SHP77 (cell line): ENCODE measurements at places on chromosomes 1 and 21.

GRCh38 chr1:58780836-58781452, 2.9 kb downstream of the JUN start:
- no peak for DNase-seq

DNA sequence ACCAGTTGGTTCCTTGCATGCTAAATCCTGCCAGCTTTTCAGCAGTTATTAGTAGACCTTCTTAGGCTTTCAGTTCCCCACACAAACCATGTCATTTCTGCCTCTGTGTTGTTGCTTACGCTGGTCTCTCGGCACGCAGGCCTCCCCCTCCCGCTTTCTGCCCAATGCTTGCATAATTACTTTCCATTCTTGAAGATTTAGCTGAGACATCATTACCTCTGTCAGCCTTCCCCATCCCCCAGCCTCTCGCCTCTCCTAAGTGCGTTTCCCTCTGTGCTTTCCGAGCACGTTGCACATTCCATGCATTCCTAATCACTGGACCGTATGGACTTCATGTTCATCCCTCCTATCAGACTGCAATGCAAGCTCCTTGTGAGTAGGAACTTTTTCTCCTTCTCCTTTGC, 26.8 kb downstream of the TSHB start:
- DNase-seq, result no peak

DNA sequence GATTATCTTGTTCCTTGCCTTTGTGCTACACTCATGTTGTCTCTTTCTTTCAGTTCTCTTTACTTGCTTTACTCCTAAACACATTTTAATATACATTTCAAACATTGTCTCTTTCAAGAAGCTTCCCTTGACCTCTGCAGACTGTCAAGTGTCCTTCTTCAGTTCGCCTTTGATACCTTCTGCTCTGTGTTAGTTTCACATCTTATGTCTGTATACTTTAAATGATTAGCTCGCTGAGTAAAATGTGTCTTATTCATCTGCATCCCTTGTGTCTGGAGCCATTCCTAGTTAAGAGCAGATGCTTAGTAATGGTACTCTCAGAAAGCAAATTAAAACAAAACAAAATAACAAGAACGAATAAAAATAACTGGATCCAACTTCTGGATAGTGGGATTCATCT, 303.3 kb downstream of the S1PR1 start:
- no peak for DNase-seq

- no peak for DNase-seq
Observed at GRCh38 chr1:108590957-108591356, 31.1 kb downstream of the EEIG2 start.

DNA sequence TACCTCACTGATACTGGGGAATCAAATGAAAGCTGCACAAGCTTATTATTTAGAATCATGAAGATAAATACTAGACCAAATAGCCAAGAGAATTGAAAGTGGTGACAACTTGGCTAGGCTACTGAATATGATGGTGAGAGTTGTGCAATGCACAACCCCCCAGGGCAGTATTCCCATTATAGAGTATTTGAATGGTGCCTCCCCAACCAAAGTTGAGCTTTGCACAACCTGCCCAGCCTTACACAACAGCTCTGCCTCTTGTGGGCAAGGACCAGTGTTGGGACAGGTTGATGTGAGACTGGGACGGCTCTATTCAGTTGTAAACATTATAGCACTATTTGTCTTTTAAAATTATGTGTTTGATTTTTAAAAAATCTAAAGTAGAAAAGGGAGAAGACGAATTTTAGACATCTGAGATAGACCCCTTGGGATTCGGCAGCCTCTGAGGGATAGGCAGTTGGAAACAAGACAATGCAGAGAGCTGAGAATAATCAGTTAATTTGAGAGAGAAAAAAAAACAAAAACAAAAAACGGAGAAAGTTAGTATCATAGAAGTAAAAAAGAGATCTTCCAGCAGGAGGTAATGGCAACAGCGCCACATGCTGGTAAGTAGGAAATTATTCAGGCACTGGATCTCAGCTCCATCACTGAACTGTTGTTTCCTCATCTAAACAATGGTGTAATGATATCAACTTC, 91.0 kb upstream of the KCNA3 start:
- peak; percentile 2 for DNase-seq

DNA sequence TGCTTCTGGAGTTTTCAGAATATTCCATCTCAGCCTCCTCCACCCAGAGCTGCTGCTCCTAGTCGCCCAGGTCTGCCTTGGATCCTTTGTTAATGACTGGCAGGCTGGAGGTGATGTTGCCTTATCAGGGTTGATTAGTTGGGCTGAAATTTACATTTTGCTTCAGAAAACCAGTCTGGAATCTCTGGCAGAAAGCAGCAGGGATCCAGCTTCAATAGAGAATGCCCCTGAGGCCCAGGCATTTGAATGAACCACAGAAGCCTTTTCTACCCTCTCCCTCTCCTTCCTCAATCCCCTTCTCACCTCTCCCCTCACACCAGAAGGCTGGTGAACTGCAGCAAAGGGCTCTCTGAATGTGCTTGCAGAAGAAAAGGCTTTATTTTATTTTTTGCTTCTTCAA, 83.2 kb downstream of the PLXNA2 start:
- DNase-seq, result no peak

GRCh38 chr1:81543764-81544163, 257.0 kb upstream of the ADGRL2 start:
- no peak for DNase-seq

DNA sequence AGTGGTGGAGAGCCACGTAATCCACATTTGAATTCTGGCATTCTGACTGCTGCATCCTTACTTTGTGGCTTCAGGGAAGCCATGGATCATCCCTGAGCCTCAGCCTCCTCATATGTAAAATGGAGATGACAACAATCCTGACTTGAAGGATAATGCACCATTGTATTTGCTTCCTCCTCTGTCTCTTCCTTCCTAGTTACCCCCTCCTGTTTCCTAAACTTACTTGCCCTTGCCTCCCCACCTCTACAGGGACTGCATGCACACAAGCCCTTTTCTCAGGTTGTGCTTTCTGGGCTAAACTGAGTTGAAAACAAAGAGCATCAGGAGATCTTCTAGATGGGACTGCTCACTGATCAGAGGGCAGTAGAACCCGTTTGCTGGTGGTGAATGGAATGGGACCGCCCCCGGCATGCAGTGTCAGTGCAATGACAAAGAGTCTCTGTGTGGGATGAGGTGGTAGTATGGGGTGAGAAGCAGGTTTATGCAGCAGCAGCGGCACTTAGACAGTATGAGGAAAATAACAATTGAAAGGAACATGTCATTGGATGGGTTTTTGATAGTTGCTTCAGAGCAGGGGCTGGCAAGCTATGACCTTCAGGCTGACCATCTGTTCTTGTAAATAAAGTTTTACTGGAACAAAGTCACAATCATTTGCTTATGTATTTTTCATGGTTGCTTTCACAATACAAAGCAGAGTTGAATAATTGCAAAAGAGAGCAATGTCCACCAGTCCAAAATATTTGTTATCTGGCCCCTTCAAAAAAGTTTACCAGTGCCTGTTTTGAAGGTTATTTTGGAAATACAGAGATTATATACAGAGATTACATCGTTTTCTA, 6.1 kb upstream of the ADAMTS1 start:
- DNase-seq, result no peak

DNA sequence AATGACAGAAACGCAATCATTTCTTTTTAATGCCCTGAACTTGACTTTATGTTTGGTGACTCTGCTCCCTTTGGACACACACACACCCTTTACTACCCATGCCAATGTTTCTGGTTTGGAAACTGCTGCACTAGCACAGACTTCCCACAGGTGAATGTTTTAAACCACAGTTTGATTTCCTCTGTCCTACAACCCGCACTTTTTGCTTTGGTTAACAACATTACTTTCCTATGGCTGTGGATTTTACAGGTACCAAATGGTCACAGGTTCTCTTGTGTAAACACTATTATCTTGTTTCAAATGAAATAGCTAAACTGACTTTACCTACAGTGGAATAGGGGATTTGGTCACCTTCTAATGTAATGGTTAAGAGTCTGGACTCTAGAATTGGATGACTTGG, 51.5 kb upstream of the ZNF644 start:
- DNase-seq, result no peak

DNA sequence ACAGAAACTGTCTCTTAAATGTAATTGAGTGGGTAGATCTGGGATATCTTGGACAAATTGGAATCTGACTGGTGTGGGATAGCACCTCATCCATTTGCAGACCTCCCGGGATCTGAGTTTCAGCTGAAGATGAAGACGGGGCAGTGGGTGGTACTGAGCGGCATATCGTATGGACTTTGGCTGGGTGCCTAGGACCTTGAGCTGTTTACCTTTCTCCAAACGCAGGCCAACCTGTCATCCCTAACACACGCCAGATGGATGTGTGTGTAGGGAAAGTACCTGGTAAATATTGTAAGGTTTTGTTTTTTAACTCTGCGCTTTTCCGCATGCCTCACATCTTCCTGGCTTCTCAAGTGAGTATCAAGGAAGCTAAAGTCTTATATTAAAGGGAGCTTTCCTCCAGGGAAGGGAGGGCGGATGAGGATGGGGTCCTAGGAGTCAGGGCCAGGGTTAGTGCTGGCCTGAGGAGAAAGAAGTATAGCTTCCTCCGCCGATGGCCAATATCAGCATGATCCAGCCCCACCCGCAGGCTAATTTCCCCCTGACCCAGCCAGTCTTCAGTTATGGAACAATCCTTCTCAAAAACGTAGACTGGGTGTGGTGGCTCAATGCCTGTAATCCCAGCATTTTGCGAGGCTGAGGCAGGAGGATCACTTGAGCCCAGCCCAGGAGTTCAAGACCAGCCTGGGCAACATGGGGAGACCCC, 26.2 kb downstream of the ATP8B2 start:
- peak; percentile 78 for DNase-seq

GRCh38 chr1:80892539-80892938, 908.2 kb upstream of the ADGRL2 start:
- no peak for DNase-seq

DNA sequence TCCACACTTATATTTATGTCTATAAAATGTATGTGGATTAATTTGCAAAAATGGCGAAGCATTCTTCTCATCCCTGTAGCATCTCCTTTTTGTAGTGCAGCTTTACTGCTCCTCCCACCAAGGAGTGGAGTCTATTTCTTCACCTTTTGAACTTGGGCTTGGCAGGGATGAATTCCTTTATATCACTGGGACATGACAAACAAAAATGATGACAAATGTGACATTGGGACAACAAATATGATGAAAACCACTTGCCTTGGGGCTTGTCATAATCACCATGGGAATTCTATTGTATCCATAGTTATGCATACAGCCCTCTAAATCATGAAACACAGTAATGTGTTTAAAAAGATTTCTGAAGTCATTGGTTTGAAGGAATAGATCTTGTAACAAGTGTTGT, 155.0 kb downstream of the TNFSF18 start:
- DNase-seq, result no peak

- DNase-seq, result no peak
Observed at GRCh38 chr1:18569251-18569650, 61.4 kb upstream of the PAX7 start.

GRCh38 chr1:211527006-211527405, 35.0 kb upstream of the RD3 start:
- DNase-seq, result no peak

GRCh38 chr1:201448990-201449389, 20.0 kb downstream of the PHLDA3 start:
- no peak for DNase-seq

- no peak for DNase-seq
Observed at GRCh38 chr1:50508040-50508586, 84.9 kb upstream of the DMRTA2 start.

GRCh38 chr1:39825432-39825941, 36.8 kb upstream of the BMP8B start:
- no peak for DNase-seq

DNA sequence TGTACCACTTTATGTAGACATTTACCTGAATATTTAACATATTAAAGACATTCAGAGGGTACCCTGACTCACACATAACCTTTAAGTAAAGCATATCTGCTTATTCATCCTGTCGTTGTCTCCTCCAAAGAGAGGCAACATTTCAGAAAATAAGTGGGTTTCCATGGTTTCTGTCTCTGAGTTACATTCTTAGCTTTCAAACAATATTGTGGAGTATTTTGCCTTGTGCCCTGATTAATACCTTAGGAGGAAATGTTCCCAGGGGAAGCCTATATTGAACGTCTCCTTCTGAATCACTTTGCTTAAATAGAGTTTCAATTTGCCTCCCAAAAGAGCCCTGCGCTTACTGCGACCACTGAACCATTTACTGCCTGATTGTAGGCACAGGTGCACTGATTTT, 26.1 kb downstream of the PALMD start:
- DNase-seq, result no peak

DNA sequence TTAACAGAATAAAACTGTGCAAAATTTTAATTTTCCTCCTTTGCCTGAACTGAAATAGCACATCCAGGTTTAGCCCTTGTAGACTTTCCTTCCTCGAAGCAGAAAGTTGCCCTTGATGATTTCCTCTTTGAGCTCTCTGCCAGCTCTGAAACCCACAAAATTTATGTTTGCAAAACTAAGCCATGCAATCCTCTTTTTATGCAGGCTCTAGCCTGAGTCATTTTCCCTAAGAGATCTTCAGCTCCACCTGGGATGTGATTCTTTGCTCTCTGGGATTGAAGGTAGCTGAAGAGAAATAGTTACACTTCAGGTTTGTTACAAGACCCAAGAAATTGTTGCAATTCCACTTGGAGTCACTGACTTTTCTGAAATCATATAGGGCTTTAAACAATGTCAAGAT, 1.4 kb upstream of the F3 start:
- DNase-seq, result no peak

DNA sequence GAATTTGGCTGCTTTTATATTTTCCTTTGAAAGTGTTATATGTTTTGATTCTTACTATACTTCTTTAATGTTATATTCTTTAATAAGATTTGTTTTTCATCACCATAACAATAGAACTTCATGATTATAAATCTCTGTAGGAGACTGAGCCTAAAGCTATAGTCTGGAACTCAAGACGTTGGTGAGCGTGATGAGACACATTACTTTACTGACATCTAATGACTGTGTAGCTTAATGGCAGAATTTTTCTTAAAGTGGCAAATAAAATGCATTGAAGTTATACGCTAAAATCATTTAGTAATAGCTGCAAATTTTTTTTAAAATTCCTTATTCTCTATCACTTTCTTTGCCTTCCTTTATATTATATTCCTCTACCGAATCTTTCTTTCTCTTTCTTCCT, 56.1 kb upstream of the HAO2 start:
- DNase-seq, result no peak

DNA sequence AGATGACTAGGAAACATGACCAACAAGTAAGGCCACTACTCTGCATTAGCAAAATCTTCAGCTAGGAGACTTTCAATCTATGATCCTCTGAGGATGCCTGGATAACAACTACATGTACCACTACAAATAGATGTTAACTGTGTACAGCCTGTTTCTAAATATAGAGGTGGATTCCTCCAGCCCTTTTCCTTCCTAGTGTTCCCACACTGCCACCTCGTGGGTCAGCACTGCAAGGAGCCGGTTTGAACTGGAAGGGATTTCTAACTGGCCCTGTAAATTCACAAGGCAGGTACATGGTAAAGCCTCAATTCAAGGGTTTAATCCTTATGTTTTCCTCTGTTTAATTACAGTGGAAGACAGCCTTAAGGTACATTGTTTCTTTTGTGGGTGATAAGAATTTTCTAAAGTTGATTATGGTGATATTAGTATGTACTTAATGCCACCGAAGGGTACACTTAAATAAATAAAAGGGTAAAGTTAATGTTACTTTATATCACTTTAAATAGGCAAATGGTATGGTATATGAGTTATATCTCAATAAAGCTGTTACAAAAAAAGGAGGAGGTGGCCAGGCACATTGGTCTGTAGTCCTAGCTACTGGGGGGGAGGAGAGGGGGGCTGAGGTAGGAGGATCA, 14.4 kb downstream of the SMYD3 start:
- DNase-seq, result peak; percentile 77

GRCh38 chr1:39954324-39954869, 548 bp upstream of the MFSD2A start:
- peak; percentile 12 for DNase-seq
